ENCODE measurements at places on chromosomes 2 and 18. TPM values are rescaled to one million over a fixed set of nuclear protein-coding genes. Genes with fewer than 3 reads are reported as not detected.
A peak's percentile ranks its signal among the peaks of the same experiment; 100 is the strongest.

DNA sequence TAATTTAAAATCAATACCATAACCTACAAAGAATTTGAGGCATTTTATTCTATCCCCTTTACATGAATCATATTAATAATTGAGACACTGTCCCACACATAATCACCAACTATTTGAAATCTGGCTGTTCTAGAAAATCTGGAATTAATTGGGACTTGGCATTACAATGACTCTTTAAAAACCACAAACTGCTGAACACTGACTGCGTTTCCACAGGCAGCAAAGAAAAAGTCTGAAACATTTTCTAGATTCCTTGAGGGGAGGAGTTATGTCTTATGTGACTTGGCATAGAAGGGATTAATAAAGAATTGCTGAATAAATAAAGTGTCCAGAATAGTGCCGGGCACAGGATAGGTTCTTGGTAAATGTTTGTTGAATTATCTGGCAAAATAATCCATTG is 61.4 kb downstream of the GPR39 start:
- no peak for ATAC-seq

The CFC1 gene
- not detected for total RNA-seq

The CAPG gene
- 295 TPM for total RNA-seq

GRCh38 chr18:39838831-39839230 is 2116.2 kb upstream of the PIK3C3 start:
- no peak for ATAC-seq

The TMEM150A gene
- total RNA-seq, result 7.9 TPM

DNA sequence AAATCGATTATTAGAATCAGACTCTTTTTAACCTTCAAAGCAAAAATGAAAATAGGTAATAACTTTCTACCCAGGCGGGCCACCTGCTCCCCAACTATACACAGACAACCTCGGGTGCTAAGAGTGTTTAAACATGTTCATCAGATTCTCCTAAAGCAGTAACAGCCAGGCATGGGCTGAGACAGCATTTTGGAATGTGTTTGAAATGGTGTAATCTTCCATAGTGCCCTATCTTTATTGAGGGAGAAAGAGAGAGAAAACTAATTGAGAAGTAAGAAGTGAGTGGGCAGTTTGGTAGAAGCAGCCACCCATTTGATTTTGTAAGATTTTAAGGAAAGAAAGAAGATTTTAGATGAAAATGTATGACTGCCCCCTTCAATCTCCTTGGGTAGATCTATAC is 196.1 kb upstream of the CTAGE1 start:
- ATAC-seq, result no peak

The UNC80 gene
- 0.04 TPM for total RNA-seq

The BOK gene
- total RNA-seq, result 35.0 TPM

The IFT172 gene
- total RNA-seq, result 10.3 TPM

- no peak for ATAC-seq
Observed at GRCh38 chr2:174835797-174836255, 71.6 kb upstream of the CHRNA1 start.

DNA sequence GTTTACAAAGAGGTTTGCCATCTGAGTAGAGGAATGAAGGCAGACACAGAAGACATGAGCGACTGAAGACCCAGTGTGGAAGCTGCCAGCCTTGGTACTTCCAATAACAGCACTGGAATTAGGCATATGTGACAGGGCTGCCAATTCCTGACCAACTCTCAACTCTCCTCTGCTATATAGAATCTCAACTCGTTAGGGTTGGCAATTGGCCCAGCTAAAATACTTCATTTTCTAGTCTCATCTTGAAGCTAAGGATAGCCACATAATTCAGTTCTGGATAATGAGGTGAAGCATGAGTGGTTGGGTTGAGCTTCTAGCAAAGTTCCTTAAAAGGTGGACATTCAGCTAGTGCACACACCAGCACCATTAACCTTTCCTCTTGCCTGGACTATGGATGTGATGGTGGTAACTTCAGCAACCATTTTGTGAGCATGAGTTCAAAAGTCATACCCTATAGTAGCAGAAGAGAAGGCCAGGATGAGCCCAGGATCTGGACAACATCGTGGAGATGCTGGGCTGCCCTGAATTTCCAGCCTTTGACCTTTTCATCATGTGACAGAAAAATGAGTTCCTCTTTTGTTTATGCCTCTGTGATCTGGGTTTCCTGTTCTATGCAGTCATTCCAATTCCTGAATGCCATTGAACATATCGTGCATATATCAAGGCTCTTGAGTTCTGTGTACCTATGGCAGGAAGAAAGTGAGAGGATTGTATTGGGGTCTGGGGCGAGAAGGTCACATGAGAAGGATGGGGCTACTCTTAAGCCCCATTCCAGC is 68.1 kb upstream of the HAAO start:
- ATAC-seq, result no peak

The CGREF1 gene
- total RNA-seq, result 0.96 TPM

- no peak for ATAC-seq
Observed at GRCh38 chr2:3422161-3422779, 42.8 kb downstream of the TRAPPC12 start.

GRCh38 chr18:75474332-75474731 is 46.8 kb upstream of the SMIM21 start:
- ATAC-seq, result no peak

DNA sequence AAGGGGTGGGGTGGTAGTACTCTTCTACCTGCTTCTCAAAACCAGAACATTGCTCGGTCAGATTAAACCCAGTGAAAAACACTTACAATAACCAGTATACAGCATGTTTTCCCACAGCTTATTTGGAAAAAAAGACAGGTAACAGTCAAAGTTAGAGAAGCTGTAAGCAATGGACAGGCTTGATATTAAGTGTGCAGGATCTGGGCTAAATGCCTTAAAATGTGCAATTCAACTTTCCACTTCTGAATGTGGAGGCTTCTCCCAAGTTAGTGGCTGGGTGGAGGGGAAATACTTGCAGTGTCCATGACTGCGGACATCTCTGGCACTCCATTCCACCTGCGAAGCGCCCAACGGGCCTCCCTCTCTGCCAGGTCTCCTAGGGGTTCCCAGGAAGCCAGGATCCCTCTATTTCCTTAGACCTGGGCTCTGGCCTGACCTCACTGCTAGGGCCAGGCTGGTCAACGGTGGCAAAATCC is 5.3 kb downstream of the ZEB2 start:
- no peak for ATAC-seq

The CDH7 gene
- not detected for total RNA-seq

GRCh38 chr2:222547083-222547482 is 108.8 kb downstream of the FARSB start:
- ATAC-seq, result peak; percentile 62

DNA sequence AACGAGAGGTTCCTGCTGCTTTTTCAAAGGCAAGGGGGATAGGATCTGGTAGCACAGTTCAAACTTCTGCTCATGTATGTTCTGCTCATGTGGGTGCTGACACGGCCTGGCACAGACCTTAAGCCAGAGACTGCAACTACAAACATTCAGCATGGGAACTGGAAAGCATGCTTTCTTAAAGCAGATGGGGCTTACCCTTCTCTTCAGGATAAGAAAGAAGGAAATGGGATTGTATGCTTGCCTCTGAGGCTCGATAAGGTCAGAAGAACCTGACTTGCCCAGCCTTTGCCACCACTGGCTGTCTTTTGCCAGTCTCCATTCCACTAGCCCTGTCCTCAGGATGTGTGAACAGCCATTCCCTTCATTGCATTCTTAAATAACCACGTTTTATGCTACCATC is 10.7 kb downstream of the DOCK10 start:
- ATAC-seq, result no peak

DNA sequence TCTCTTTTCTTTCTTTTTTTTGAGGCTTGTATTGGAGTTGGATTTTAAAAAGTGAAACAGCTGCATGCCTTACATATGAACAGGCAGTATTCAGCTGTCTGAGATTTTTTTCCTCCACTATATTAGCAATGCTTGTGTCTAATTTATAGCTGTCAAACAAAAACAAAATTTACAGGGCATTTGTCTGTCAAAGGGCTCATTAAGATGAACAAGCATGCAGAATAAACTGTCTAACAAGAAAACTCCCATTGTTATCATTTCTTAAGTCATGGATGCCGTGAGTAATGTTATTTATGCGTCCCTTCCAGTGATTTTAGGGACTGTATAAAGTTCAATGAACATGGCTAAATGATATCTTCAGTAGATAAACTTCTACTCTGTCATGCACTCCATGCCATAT is 674.7 kb downstream of the PLCL1 start:
- ATAC-seq, result no peak

- ATAC-seq, result no peak
Observed at GRCh38 chr18:21629089-21629832, 17.1 kb downstream of the SNRPD1 start.

DNA sequence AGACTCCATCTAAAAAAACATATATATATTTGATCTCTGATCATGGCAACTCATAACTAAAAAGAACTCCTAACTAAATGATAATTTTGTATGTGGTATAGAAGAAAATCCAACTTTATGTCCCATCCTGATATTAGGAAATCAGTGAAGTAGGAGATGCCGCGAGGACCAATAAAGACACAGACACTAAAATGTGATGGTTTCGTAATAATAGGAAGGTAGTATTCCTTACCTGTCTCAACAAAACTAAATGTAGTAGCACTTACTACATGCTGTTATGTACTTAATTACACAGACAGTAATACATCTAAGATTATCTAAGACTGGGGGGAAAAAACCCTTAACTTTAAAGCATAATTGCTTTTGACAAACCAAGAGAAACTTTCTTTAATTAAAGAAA is 63.5 kb downstream of the TRIP12 start:
- no peak for ATAC-seq

The PLGLB1 gene
- total RNA-seq, result 0.64 TPM
